ENCODE measurements at places on chromosomes 6 and 20.

- no peak for DNase-seq
These were observed 137.5 kb upstream of the PTPN1 start for GRCh38 chr20:50372770-50373088.

- no peak for DNase-seq
These were observed 557.6 kb upstream of the MARCKS start for GRCh38 chr6:113299531-113299930.

- peak; percentile 57 for DNase-seq
These were observed 336.2 kb downstream of the FOXA2 start for GRCh38 chr20:22248051-22248667.

GRCh38 chr6:111562246-111562645, 43.4 kb downstream of the TRAF3IP2 start:
- DNase-seq: no peak

DNA sequence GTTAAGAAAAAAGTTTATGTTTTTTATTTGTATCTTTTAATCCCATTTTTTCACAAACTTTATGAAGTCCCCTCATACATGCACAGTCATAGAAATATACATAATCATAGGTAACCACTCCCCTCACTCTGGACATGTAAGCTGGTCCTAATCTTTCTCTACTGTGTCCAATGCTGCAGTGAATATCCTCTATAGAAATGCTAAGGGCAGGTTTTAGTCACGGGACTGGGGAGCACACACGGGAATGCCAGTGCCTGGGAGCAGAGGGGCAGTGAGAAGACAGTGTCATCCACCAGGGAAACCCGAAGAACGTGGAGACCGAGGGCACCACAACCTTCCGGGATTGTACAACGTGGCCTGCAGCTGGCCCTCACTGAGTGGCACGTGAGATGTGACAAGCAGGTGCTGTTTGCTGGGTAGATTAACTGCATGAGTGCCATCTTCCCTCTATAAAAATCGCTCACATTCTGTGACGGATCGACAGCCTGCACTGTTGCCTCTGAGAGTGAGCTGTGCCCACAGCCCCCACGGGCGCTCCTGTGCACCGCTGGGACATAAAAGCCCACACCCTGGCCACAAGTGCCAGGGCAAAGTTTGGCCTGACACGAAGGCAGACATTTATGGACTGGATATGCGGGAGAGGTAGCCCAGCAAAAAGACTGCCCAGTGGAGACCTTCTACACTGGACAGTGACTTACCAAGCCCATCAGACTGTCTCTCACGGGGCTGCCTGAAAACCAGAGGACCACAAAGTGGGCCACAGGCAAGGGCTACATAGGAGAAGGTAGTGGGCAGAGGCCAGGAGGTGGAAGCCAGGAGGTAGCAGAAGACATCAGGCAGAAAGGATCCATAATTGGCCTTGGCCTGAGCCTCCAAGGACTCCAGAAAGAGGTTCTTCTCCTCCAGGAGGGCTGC, 63.2 kb downstream of the FGD2 start:
- no peak for DNase-seq

- no peak for DNase-seq
These were observed 11.5 kb upstream of the BTBD9 start for GRCh38 chr6:38651121-38651784.

GRCh38 chr20:63893999-63894357, 948 bp upstream of the DNAJC5 start:
- DNase-seq: no peak

DNA sequence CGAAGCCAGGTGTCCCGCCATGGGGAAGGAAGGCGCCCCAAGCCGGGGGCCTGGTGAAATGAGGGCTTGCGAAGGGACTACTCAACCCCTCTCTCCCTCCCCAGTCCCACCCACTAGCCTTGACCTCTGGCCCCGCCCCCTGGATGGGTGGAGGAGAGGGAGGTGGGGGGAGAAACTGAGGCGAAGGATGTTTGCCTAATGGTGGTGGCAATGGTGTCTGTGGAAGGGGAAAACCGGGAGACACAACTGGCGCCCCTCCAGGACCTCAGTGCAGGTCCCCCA, at the start of gene POU5F1:
Gene POU5F1, minus strand, starts transcription at position 83 of the 282 bp plus-strand sequence. Its CDS starts 62 bp downstream, at position 21.
- no peak for DNase-seq

- DNase-seq: no peak
These were observed 389.4 kb downstream of the RNGTT start for GRCh38 chr6:88574031-88574430.

GRCh38 chr6:139595183-139595582, 220.7 kb upstream of the CITED2 start:
- DNase-seq: no peak

- no peak for DNase-seq
These were observed 4.3 kb upstream of the BTN3A2 start for GRCh38 chr6:26360451-26361416.

- no peak for DNase-seq
These were observed 44.3 kb upstream of the REV3L start for GRCh38 chr6:111527367-111527766.

DNA sequence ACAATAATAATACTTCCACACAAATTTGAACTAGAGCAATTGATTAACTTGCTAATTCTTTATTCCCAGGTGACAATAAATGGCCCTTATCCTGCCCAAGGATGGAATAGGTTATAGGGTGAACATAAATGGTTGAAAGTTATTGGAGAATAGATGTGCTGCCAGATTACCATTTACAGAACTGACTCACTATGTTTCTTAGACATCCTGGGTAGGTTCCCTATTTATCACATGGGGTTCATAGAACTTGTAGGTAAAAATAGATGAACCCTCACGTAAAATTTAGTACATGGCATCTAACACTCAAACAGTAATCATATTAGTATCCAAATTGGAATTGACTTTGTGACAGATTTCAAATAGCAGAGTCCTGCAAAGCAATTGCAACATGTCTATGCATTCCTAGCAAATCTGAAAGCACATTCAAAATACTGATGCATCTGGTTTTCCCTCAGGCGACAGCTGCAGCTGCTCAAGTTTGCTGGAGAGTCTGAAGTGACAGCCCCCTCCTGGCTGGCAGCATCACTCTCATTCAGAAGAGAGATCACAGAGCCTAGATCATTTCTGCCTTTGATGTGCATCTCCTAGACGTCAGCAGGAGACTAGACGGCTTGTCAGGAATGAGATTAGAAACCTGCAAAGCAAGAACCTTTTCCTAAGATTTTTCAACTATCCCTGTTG, 80.2 kb upstream of the RNF217 start:
- peak; percentile 23 for DNase-seq

DNA sequence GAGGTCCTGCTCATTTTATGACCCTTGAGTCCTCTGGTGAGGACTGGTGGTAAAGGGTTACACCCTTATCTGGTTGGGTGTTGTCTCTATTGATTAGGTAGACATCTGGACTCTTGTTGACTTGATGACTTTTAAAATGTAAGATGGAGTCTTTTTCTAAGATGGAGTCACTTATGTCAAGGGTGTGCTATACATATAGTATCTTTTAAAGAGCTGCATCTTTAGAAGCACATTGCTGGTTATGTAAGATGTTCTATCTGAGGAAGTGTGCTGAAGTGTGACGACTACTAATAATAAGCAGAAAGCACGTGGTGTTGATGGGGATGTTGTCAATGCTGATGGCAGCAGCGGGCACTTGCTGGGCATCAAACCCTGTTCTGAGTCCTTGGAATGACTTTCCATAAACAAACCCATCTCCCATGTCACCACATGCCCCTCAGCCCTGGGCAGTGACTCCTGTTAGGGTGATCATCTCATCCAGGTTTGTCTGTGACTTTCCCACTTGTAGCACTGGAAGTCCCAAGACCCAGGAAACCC, 229.6 kb downstream of the EYA2 start:
- no peak for DNase-seq

DNA sequence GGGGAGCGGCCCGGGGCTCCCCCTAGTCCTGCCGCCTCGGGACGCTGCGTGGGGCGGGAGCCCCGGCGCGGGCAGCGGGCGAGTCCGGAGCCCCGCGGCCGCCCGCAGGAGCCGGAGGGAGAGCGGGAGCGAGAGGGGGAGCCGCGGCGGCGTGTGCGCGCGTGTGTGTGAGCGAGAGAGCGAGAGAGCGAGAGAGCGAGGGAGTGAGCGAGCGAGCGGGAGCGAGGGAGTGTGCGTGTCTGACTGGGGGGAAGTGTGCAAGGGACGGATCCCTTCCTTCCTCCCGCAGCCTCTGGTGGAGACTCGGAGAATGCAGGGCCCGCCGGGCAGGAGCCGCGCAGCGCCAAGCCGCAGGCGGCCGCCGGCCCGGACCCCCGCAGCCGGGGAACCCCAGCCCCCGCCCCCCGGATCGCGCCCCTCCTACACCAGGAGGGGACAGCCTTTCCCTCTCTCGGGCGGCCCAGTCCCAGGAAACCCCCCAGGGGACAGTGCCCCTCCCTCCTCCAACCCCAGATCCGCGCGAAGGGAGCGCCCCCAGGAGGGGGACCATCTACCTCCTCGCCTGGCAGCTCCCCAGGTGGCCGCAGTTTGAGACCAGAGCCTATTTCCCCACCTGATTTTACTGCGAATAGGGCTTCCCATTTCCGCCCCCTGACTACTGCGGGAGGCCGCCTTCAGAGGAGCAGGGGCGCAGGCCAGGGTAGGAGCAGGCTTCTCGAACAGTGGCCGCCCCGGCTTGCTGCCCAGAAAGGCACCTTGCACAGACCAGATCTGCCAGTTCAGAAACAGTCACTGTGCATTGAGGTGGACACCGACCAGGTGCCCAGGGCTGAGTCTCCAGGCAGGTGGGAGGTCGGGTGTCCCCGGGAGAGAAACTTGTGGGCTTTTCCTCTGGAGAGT, at the start of gene CDH22:
Gene CDH22, minus strand, starts transcription at position 241 of the 900 bp plus-strand sequence. CDS start 57,204 bp downstream, outside the sequence.
- DNase-seq: peak; percentile 69

DNA sequence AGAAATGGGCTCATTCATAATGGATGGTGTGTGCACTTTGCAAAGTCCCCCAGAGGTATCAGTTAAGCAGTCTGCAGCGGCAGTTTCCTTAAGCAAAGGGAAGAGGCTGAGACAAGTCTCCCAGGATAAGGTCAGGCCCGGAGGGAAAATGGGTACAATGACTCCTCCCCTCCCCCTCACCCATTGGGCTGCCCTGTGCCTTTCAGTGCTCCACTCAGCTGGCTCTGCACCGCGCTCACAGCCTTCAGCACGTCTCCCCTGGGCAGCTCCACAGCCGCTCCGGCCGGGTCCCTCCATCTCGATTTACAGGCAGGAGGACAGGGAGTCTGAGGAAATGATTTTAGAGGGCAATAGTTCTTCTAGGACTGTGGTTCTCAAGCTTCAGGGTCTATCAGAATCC, 264.8 kb downstream of the LRFN2 start:
- DNase-seq: no peak

- DNase-seq: no peak
These were observed at the start of gene TNF for GRCh38 chr6:31575335-31575901. TNF (plus strand) TSS chr6:31575565; CDS start chr6:31575742, 177 bp downstream.

- no peak for DNase-seq
These were observed 45.5 kb downstream of the PCNA start for GRCh38 chr20:5074232-5074674.

- DNase-seq: no peak
These were observed 208.8 kb downstream of the TSHZ2 start for GRCh38 chr20:53180928-53181362.

- no peak for DNase-seq
These were observed 211.6 kb downstream of the ALDH8A1 start for GRCh38 chr6:134738211-134738885.

DNA sequence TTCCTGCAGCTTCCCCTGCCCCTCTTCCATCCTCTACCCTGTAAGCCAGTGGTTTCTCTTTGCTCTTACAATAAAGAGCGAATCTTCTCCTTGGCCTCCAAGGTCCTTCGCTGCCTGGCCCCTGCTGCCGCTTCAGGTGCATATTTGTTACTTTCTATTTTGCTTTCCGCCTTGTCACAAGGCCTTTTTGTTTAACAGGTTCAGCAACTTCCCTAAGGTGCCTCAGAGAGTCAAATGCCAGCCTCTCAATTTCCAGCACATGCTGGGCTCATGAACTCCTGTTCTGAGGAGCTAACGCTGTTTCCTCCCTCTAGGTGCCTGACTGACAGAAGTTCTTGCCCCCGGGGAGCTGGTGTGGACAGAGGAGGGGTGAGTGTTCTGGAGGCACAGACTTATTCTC, 42.4 kb upstream of the EPB41L1 start:
- no peak for DNase-seq

DNA sequence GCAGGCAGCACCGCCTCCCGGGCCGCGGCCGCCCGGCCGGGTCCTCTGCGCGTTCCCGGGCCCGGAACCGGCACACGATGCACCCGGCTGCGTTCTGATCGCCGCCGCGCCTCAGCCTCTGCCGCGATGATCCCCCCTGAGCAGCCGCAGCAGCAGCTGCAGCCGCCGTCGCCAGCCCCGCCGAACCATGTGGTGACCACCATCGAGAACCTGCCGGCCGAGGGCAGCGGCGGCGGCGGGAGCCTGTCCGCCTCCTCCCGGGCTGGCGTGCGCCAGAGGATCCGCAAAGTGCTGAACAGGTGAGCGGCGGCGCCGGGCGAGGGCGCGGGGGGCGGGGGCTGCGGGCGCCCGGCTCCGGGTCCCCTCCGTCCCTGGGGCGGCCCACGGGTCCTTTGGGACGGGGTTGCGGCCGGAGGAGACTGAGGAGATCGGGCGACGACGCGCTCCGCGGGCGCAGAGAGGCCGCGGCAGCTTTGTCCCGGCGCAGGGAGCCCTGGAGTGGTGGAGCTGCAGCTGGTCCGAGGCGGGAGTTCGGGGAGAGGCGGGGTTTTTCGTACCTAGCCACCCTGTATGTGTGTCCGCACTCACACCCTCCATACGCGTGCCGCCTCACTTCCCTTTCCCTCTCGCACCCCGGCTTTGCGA, 659 bp downstream of the SLC35F1 start:
- DNase-seq: peak; percentile 45

- no peak for DNase-seq
These were observed 40.2 kb upstream of the RBM24 start for GRCh38 chr6:17240803-17241500.

- peak; percentile 62 for DNase-seq
These were observed 112.0 kb upstream of the PDE10A start for GRCh38 chr6:165774903-165775601.

DNA sequence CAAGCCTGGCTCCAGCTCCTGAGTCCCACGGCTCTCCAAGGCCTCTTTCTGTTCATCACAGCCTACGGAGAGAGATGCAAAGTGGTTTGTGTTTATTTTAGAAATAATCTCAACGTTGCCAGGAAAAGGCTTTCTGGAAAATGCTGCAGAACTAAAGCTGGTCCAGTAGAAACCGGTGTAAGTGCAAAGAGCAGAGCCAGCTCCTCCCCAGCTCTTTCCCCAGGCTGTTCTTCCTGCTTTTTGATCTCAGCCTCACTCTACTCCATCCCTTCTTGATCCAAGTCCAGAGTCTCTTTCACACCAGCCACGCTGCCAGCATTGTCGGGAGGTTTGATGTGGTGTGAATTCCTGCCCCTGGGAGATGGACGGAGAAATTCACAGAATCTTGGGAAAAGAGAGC, 69.8 kb downstream of the TMEM170B start:
- no peak for DNase-seq

- DNase-seq: no peak
These were observed 47.1 kb downstream of the STX7 start for GRCh38 chr6:132465530-132466485.

Measured in endothelial cell (in vitro differentiated cells).